Heart right ventricle (tissue), 16 donors: ENCODE measurements at places on chromosomes 2 and 18. TPM values are rescaled to one million over a fixed set of nuclear protein-coding genes. Genes with fewer than 3 reads are reported as not detected.

SANBR gene
- total RNA-seq, result 6.7 TPM

DNA sequence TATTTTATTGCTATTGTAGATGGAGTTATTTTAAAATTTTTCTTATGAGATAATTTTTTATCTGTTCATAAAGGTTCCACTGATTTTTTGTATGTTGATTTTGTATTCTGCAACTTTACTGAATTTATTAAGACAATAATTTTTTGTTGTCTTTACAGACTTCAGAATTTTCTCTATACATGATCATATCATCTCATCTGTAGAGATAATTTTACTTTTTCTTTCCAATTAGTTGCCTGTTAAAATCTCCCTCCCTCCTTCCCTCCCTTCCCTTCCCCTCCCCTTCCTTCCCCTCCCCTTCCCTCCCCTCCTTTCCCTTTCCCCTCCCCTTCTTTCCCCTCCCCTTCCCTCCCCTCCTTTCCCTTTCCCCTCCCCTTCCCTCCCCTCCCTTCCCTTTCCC, 378.1 kb downstream of the SOCS6 start:
- no peak for DNase-seq

ITPRIPL1 gene
- 1.1 TPM for total RNA-seq

KCNG3 gene
- not detected for total RNA-seq

DNA sequence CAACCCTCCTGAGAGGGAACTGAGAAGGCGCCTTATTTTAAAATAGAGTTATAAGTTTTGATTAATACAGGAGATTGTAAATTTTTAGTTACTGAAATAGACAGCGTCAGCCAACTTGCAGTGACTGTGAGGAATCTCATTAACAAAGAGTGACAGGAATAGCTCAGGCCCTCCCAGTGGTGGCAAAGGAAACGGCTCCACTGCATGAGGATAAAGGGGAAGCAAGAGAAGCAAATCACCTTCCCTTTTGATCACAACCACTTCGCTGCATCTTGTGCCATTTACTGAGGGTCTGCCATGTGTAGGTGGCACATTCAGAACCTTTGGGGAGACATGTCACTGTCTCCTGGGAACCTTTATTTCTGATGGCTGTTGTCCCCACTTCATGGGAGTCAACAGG, 612.4 kb upstream of the RAB6C start:
- no peak for DNase-seq
